ENCODE measurements at places on chromosomes 13 and 19.

DNA sequence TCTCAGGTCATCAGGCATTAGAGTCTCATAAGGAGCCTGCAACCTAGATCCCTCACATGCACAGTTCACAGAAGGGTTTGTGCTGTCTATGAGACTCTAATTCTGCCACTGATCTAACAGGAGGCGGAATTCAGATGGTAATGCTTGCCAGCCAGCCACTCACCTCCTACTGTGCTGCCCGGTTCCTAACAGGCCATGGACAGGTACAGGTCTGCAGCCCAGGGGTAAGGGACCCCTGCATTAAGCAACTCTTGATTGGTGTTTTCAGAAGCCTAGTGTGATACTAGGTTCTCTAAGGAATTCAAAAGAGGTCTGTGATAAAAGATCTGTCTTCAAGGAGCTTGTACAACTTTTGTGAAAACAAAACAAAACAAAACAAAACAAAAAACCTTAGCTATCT, 31.1 kb downstream of the CAB39L start:
- DNase-seq = no peak

GRCh38 chr13:113669755-113670341, 2.8 kb downstream of the GRK1 start:
- no peak for DNase-seq

- DNase-seq = no peak
Observed at GRCh38 chr13:59299584-59299983, 864.1 kb downstream of the DIAPH3 start.

GRCh38 chr19:10144361-10144760, 24.7 kb upstream of the EIF3G start:
- DNase-seq = no peak

DNA sequence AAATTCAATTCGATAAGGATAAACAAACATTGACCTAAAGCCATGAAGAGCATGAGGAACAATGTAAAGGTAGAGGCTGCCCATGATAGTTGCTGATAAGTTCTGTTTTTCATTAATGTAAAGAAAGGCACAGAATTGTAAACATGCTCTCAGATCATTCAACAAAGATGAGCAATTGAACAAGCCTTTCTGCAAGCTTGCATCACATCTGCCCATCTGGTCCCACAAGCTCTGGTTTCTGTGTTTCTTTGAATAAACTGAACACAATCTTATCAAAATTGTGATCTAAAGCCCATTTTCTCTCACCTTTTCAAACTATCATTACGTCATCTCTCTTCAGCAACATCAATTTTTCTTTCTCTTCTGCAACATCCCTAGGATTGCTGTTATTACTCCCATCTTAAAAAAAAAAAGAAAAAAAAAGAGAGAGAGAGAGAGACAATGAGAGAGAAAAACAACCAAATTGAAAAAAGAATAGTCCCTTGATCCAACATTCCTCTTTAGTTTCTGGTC, 487.2 kb upstream of the GPC6 start:
- DNase-seq = no peak

DNA sequence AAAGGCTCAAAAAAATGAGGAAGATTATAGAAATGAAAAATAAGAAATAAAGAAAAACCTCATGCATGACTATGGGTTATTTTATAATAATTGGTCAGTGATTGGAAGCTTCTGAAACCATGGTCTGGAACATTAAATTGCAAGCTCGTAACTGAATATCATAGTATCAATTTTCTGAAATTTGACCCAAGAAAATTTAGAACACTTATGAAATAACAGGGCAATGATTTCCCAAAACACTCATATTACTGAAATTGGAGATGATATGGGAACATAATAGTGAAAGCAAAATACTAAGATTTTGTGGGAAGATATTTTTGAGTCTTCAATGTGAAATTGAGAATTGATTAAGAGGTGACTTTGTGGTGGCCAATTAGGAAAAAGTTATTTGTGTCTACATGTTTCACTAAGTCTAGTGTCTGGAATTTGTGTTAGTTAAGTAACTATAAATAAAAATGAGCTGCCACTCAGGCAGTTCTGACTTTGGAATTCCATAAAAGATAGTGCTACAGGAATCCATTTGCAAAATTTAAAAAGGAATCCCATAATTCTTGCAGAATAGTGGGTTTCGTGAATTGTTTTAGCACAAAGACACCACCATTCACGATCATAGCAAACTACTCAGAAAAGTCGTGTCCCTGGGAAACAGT, 603.0 kb downstream of the LMO7 start:
- DNase-seq = no peak

- DNase-seq = no peak
Observed at GRCh38 chr19:28065026-28065425, 1147.9 kb downstream of the UQCRFS1 start.

GRCh38 chr13:100392709-100393630, 195.6 kb downstream of the GGACT start:
- peak; percentile 99 for DNase-seq

- DNase-seq = no peak
Observed at GRCh38 chr13:35617420-35617819, 140.9 kb upstream of the MAB21L1 start.

DNA sequence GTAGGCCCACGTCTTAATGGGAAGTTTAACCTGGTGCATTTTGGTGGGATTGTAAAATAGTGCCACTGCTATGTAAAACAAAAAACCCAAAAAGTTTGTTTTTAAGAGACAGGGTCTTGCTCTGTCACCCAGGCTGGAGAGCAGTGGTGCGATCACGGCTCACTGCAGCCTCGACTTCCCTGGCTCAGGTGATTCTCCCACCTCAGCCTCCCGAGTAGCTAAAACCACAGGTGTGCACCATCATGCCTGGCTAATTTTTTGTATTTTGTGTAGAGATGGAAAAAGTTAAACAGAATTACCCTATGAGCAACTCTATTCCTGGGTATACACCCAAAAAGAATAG, 820 bp upstream of the REXO1 start:
- DNase-seq = no peak

GRCh38 chr13:114334305-114335053, 20.2 kb downstream of the CHAMP1 start:
- DNase-seq = no peak

- DNase-seq = peak; percentile 53
Observed at GRCh38 chr19:34075661-34076091, 96.6 kb upstream of the LSM14A start.

DNA sequence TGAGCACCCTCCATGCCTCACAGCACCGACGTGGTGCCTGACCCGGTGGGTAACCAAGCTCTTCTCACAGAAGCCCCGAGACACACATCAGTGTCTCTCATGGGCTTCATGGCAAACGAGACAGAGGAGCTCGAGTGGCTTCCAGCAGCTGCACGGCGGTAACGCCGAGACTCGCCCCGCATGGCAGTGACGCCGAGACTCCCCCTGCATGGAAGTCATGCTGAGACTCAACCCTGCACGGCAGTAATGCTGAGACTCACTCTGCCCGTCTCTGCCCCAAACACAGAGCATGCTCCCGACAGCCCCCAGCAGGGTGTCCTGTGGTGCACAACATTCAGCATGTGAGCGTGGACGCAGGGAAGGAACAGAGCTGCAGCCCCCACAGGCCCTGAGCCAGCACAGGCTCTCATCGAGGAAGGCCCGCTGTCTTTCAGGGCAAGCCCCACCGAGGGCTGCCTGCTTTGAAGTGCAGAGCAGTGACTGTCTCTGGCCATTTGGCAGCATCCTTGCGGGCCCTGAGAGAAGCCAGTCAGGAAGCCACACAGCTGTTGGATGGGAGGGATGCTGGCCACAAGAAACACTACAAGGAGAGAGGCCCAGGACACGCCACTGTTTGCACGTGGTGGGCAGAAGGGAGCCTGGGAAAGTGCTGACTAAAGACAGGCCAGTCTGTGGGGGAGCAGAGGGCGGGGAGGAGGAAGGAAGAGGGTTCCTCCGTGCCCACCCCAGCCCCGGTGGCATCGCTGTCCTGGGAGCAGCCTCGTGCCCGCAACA, 9.5 kb downstream of the GAS6 start:
- no peak for DNase-seq

- peak; percentile 28 for DNase-seq
Observed at GRCh38 chr13:97889803-97890202, 63.7 kb upstream of the IPO5 start.

GRCh38 chr13:94914895-94915294, 202.6 kb upstream of the SOX21 start:
- DNase-seq = peak; percentile 1

- DNase-seq = no peak
Observed at GRCh38 chr19:30360376-30361106, 11.6 kb upstream of the ZNF536 start.

DNA sequence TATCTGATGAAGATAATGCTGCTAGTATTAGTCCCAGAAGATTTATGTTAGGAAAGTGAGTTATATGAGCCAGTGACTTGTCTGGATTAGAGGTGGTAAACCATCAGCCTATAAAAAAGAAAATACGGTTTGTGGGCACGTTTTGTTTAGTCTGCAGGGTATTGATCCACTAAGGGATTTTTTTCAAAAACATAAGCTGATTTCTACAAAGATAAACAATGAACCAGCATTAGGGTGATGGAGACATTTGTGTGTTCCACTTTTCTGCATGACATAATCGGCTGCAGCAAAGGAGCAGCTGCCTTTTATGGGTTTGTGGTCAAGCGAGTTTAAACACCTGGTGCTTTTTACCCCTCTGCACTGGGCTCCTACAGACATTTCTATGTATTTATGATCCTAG, 836.4 kb upstream of the GPC6 start:
- no peak for DNase-seq

DNA sequence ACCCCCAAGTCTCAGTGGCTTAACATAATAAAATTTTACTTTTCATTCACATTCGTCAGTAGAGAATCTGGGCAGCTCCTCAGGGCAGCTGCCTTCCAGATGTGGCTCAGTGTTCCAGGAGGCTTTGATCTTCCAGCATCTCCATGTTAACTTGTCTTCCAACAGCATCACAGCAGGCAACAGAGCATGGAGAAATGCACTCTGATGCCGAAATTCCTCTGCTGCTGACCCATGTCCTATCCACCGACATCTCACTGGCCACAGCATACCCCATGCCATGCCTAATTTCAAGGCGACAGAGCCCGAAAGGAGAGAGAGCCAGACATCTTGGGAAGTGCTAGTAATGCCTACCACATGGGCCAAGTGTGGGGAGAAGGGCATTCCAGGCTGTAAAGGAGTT, 64.9 kb upstream of the MEDAG start:
- DNase-seq = no peak

- DNase-seq = no peak
Observed at GRCh38 chr19:17963936-17964691, 2.8 kb upstream of the KCNN1 start.

- no peak for DNase-seq
Observed at GRCh38 chr13:112198396-112199010, 131.6 kb downstream of the SOX1 start.

DNA sequence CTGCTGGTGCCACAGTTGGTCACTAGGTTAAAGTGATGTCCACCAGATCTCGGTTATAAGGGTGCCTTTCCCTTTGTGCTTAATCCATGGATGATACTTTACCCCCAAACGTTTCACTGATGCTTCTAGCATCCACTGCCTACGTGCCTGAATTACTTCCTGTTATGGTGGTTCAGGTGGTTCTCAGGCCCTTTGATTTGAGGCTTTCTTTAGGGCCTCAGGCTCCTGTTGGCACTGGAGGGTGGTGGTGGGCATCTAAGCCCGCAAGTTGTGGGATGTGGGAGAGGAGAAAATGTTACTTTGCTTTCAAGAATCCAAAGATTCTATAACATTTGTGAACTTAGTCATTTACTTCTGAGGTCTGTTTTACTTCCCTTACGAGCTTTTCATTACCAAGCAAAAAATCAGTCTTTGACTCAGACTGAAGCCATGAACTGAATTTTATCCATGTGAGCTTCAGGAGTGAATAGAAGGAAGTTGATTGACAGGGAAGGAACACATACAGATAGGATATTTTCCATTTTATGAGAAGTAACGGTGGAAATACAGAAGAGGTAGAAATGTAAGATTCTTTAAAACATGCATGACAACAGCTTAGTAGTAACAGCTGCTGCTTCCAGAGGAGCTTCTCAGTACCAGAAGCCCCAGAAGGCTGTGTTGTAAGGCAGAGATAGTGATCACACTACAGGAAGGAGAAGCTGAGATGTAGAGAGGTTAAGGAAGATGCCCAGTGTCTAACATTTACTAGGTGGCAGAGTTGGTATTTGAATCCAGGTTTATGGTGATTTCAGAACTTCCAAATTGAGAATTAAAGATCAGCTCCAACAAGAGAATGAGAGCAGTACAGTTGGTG, 65.0 kb downstream of the ARHGEF7 start:
- peak; percentile 18 for DNase-seq

Data from EL (cell line).